Frontal cortex (tissue), 4 donors: ENCODE measurements at places on chromosomes 6 and 20. TPM values are rescaled to one million over a fixed set of nuclear protein-coding genes. Genes with fewer than 3 reads are reported as not detected.
A peak's percentile ranks its signal among the peaks of the same experiment; 100 is the strongest.

The GPR6 gene
- 7.3 TPM for total RNA-seq

The BEND6 gene
- 22.8 TPM for total RNA-seq

The C4A gene
- total RNA-seq, result 10.6 TPM

The RCAN2 gene
- 15.1 TPM for total RNA-seq

The TRIM40 gene
- total RNA-seq, result not detected

The C2 gene
- 3.7 TPM for total RNA-seq

The ACSS1 gene
- total RNA-seq, result 3.7 TPM

The TAPBP gene
- total RNA-seq, result 10.2 TPM

The EZR gene
- 114 TPM for total RNA-seq

The ME1 gene
- 2.9 TPM for total RNA-seq

DNA sequence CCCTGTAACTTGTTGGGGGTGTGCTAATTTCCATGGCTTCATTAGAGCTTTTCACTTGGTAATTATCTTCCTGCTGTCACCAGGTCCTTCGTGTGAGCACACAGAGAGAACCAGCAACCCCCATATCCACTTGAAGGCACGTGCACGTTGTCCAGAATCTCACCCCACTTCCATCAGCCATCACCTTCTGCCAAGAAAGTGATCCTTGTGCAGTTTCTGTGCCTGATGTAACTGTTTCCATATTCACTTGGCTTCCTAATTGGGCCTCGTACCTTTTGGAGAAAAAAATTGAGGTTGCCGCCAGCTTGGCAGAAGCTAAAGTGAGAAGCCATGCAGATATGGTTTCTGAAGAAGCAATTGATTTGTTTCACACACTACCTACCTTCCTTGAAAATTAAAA lies 153.7 kb upstream of the TSHZ2 start:
- no peak for DNase-seq

GRCh38 chr20:25018841-25019240 lies 26.3 kb upstream of the APMAP start:
- DNase-seq, result no peak

GRCh38 chr20:57278457-57278856 lies 12.0 kb upstream of the BMP7 start:
- DNase-seq, result no peak

DNA sequence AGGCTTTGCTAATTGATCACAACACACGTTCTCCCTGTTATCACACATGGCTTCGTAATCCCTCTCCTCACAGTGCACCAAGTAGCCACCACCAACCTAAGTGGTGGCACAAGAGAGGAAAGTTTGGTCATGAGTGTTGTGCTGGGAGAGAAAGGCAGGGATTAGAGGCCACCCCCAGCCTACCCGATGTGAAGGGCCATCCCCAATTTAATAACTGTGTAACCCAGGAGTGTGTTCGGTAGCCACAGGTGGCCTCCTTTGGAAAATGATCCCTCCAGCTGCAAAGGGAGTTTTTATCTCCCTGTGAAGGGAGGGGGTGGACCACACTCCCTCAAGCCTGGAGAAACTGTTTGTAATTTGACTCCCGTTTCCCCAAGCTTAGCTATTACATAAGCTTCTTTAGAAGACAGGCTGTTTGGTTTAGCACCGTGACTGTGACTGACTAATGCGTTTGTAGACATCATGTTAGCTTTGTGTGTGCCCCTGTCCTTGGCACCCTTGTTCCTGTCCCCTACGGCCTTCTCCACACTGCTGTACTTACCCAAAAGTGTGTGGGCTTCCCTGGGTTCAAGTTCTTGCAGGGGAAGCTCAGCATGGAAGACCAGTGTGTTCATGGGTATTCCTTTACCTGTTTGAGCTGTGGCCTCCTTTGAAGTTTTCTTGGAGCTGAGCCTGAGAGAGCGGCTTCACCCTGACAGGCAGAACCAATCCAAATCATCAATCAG lies 20.6 kb downstream of the PPP1R16B start:
- DNase-seq, result no peak

- peak; percentile 68 for DNase-seq
These were observed 1.1 kb upstream of the MRGBP start for GRCh38 chr20:62795023-62795761.

- DNase-seq, result no peak
These were observed 5.5 kb upstream of the NPBWR2 start for GRCh38 chr20:64112691-64113443.

DNA sequence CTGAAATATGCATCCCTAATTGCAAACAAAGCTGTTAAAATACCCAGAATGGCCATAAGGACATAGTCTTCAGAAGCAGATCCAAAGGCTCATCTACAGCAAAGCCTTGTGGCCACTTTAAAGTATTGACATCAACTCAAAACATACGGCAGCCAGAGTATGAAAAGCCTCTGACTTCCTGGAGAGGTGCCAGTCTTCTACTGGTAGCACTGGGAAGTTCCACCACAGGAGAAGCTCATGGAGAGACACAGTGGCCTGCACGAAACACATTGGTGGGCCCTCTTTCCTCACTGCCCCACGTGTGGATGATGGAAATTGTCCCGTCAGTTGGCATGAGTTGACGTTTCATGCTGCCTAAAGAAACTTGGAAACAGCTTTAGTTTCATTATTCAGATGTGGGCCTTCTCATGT lies 202.6 kb upstream of the HEY2 start:
- no peak for DNase-seq

DNA sequence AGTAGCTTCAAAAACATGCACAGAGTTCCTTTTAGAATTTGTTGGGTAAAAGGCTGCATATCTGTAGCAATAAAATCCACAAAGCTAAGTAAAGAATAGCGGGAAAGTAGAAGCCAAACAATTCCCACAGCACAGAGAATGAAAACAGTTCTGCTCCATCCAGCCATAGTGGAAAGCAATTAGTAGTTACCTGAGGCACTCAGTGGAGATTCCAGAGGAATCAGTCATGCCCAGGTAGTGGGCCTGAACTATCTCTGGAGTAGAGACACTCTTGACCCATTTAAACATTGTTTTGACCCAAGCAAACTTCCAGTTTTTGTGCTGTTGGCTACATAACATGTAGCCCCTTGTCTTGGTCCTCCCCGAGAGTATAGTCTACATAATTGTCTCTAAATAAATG lies 559.5 kb upstream of the PTCHD4 start:
- no peak for DNase-seq

DNA sequence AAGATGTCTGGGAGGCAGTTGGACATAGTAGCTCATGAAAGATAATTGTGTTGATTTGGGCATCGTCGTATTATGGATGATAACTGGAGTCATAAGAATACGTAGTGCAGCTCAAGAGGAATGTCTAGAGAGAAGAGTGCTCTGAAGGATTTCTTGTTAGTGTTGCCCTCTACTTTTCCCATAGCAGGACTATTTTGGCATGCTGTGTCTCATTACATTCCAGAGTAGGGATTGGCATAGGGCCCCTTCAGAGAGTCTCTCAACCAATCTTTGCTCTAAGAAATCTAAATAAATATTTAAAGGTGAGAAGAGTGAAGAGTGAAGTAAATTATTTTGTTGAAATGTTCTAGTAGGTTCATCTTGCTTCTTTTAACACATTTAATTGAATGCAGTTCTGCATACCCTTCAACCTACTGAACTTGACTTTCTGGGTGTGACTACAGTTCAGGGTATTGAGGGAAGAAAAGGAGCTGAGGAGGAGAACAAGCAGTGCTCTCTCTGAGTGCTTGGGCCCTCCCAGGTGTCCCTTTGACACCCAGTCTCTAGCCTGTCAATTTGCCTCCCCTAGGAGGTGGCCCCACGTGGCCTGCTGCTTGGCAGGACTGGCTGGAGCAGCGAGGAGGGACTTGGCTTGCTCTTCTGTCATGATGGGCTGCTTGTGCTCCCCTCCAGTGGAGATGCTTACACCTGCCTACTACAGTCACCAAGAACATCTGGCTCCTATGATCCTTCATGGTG lies 33.3 kb downstream of the SOBP start:
- DNase-seq, result no peak

- no peak for DNase-seq
These were observed 2.6 kb upstream of the ZKSCAN3 start for GRCh38 chr6:28347119-28347518.

DNA sequence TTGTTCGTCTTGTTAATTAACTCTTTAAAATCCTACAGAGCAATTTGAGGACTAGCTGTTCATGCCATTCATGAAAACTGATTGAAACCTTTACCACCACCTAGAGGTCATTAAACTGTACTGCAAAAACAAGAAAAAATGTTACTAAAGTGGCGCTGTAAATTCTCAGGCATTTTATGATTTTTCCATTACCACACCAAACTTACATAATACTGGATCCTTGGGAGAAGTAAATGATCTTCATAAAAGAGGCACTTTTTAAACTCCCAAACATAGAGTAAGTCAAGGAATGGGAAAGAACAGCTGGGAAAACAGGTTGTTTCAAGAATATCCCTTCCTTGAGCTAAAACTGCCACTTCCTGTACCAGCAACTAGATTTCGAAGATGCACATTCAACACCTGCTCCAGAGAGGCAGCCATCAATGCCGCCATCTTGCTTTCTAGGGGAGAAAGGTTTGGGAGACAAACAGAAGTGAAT lies 54.3 kb downstream of the MYLIP start:
- DNase-seq, result no peak

DNA sequence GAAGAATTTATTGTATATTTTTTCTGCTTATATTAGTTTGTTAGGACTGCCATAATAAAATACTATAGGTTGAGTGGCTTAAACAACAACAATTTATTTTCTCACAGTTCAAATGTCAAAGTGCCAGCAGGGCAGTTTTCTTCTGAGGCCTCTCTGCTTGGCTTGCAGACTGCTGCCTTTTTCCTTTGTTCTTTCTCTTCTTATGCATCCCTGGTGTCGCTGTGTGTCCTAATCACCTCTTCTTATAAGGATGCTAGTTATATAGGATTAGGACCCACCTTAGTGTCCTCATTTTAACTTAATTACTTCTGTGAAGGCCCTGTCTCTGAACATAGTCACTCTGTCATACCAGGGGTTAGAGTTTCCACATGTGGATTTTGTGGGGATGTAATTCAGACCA lies 354.4 kb downstream of the NKAIN2 start:
- DNase-seq, result no peak

- DNase-seq, result no peak
These were observed 33.4 kb upstream of the INSM1 start for GRCh38 chr20:20334489-20334888.

DNA sequence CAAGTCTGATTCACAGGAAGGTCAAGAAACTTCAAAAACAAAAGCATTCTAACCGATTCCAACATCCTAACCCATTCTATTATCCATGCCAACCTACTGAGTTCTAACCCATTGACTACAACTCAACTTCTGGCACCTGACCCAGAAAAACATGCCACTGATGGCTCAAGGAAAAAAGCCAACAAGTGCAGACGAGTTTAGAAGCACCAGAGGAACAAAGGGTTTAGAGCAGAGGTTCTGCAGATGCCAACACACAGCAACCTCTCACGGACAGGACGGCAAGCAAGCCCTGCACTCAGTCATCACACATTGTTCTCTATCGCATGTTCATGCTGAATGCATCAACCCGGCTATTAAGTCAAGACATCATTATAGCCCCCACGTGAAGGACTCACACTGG lies 25.2 kb upstream of the MC3R start:
- DNase-seq, result no peak

DNA sequence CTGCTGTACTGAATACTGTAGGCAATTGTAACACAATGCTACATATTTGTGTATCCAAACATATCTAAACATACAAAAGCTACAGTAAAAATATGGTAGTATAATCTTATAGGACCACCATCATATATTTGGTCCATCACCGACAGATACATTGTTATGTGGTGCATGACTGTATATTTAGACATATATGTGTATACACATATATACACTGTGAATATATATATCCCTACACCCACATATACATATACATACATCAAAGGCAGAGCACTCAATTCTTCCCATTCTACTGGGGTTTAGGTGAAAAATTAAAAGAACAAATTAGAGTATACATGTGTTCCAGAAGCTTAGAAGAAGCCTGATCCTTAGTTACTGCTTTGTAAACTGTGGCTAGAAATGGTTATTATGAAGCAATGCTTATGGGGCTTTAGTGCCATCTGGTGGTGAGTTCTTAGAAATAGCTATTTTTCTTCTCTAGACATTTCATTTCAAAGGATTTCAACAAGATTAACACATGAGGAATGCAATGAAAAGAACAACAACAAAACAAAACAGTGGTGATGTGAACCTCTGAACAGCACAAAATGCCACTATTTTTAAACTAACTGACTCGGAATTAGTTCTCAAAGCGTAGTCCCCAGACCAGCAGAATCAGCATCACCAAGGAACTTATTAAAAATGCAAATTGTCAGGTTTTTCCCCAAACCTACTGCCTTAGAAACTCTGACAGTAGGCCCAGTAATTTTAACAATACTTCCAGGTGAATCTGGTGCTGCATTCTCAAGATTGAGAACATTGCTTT lies 38.0 kb downstream of the PKHD1 start:
- peak; percentile 33 for DNase-seq

DNA sequence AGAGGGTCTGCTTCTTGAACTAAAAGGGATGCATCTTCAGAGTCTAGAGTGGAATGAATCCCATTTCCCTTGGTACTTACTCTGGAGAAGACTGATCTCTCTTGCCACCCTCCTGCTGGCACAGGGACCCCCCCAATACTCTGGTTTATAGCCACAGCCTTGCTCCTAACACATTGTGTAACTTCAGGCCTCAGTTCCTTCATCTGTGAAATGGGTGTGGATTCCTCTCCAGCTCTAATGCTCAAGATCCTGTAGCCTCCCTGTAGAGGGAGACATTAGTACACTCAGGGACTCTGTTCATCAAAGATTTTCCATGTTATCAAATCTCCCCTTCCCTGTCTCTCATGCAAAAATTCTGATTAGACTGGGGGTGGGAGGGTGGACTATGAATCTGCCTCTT lies 315.7 kb upstream of the MOCS1 start:
- DNase-seq, result no peak

DNA sequence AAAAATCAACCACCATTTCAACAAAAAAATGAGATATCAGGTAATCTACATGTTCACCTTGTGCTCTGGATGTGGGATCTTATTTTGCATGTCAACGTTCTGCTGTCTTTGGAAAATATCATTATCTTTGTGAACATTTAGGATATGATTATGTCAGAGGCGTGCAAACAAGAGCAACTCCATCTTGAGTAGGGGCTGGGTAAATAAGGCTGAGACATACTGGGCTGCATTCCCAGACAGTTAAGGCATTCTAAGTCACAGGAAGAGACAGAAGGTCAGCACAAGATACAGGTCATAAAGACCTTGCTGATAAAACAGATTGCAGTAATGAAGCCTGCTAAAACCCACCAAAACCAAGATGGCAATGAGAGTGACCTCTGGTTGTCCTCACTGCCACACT lies 28.8 kb upstream of the ZBTB24 start:
- DNase-seq, result no peak

- DNase-seq, result peak; percentile 44
These were observed 79.7 kb upstream of the MBOAT1 start for GRCh38 chr6:20291764-20292580.

GRCh38 chr6:141677598-141678211 lies 455.0 kb upstream of the GJE1 start:
- no peak for DNase-seq

DNA sequence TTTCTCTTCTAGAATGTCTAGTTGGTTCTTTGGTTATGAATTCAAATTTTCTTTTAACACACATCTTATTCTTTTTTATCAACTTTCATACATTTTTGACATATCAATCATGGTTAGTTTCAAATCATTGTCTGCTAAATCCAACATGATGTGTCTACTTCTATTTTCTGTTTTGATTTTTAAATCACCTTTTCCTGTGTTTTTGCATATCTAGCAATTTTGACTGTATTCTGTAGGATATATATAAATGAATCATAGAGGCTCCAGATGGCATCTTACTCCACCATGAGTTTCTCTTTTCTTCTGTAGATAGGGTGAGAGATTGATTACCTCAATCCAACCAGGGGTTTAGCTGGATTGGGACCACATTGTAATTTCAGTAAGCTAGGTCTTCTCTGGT lies 34.3 kb upstream of the CARMIL1 start:
- no peak for DNase-seq

- no peak for DNase-seq
These were observed 13.0 kb upstream of the MATN4 start for GRCh38 chr20:45320948-45321595.
